Pancreas (tissue), 10 donors: ENCODE measurements at places on chromosomes 12 and 14. TPM values are rescaled to one million over a fixed set of nuclear protein-coding genes. Genes with fewer than 3 reads are reported as not detected.

PLA2G1B gene
- polyA plus RNA-seq, result 7,592 TPM

DNA sequence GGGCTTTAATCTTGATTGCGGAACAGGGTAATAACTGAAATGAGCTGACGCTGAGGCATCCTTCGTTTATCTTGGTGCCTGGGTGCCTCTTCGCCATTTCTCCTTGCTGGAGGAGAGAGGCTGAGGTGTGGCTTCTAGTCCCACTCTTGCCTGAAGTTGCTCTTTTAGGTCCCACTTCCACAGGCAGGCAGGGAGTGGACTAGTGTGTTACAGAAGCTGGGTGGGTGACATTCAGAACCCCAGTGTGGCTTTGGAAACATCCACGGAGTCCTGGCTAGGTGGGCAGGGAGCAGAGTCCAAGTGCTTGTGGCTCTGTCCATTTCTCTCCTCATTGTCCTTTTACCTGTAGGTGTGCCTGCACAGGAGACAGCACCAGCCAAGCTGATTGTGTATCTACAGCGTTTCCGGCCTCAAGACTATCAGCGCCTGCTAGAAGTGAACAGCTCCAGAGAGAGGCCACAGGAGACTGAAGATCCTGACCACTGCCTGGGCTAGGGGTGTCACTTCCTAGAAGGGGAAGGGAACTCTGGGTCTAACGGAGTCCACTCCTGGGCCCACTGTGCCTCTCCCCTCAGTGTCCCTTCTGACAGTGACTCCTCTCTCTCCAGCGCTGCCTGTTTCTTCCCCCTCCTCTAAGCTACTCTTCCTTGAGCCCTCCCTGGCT is 2.4 kb downstream of the THTPA start:
- H3K27me3 ChIP-seq, result no peaks in the 10 kb centered on the region
- DNase-seq, result no peak
- H3K27ac ChIP-seq, result no peak overlapping the region
- no peak overlapping the region for H3K4me3 ChIP-seq

GRCh38 chr14:21070610-21071224 is 613 bp downstream of the ARHGEF40 start:
- peaks cover 7% of the 10 kb centered on the region for H3K36me3 ChIP-seq
- peak overlapping the region; percentile 77 for H3K4me3 ChIP-seq
- no peaks in the 10 kb centered on the region for H3K4me1 ChIP-seq
- peak; percentile 67 for DNase-seq

GRCh38 chr14:88825078-88825458 is 617 bp downstream of the TTC8 start:
- no peaks in the 10 kb centered on the region for H3K36me3 ChIP-seq
- DNase-seq, result no peak
- peak overlapping the region; percentile 82 for H3K4me3 ChIP-seq
- H3K4me1 ChIP-seq, result peaks cover 4% of the 10 kb centered on the region
- peak overlapping the region; percentile 92 for H3K27ac ChIP-seq

GRCh38 chr12:115398311-115398781 is 714.4 kb upstream of the TBX3 start:
- H3K36me3 ChIP-seq, result no peaks in the 10 kb centered on the region
- no peak overlapping the region for H3K4me3 ChIP-seq
- H3K27me3 ChIP-seq, result no peaks in the 10 kb centered on the region
- H3K27ac ChIP-seq, result no peak overlapping the region
- no peaks in the 10 kb centered on the region for H3K4me1 ChIP-seq
- no peak for DNase-seq

- H3K27ac ChIP-seq, result no peak overlapping the region
- no peaks in the 10 kb centered on the region for H3K27me3 ChIP-seq
- no peaks in the 10 kb centered on the region for H3K4me1 ChIP-seq
- no peaks in the 10 kb centered on the region for H3K36me3 ChIP-seq
- DNase-seq, result no peak
Observed at GRCh38 chr12:3684449-3685051, 68.4 kb downstream of the CRACR2A start.

- H3K36me3 ChIP-seq, result no peaks in the 10 kb centered on the region
- H3K27ac ChIP-seq, result no peak overlapping the region
- H3K27me3 ChIP-seq, result no peaks in the 10 kb centered on the region
- H3K4me1 ChIP-seq, result no peaks in the 10 kb centered on the region
Observed at GRCh38 chr14:73842851-73843250, 8.8 kb upstream of the PTGR2 start.

GRCh38 chr12:96431067-96431466 is 30.8 kb upstream of the CDK17 start:
- H3K27ac ChIP-seq, result no peak overlapping the region
- H3K4me1 ChIP-seq, result no peaks in the 10 kb centered on the region
- DNase-seq, result no peak
- no peaks in the 10 kb centered on the region for H3K27me3 ChIP-seq
- H3K4me3 ChIP-seq, result no peak overlapping the region

DNA sequence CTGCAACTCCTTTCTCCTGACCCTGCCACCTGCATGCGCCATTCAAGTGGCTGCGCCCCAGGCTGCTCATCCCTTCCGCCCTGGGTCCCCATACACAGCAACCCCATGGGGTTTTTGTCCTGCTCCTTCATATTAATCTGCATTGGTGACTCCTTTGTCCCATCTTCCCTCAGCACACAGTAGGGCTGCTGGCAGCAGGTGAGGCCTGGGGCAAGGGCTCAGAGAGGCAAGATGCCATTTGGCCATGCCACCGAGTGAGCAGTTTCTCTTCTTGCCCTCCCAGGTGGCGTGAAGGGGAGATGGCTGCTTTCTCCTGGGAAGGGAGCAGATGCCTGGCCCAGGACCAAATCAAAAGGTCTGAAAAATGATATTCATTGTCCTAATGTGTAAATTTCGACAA is 9.1 kb downstream of the RTL1 start:
- DNase-seq, result no peak
- H3K4me1 ChIP-seq, result no peaks in the 10 kb centered on the region
- no peaks in the 10 kb centered on the region for H3K27me3 ChIP-seq
- no peaks in the 10 kb centered on the region for H3K36me3 ChIP-seq

GRCh38 chr12:59425798-59426197 is 170.0 kb upstream of the SLC16A7 start:
- no peaks in the 10 kb centered on the region for H3K36me3 ChIP-seq
- no peak for DNase-seq
- H3K4me1 ChIP-seq, result no peaks in the 10 kb centered on the region
- H3K27me3 ChIP-seq, result no peaks in the 10 kb centered on the region

GPR84 gene
- 0.09 TPM for polyA plus RNA-seq

GRCh38 chr12:119770146-119770545 is 102.2 kb downstream of the PRKAB1 start:
- H3K27me3 ChIP-seq, result no peaks in the 10 kb centered on the region
- H3K36me3 ChIP-seq, result no peaks in the 10 kb centered on the region

DTX1 gene
- 4.0 TPM for polyA plus RNA-seq

NTF3 gene
- 0.63 TPM for polyA plus RNA-seq

GRCh38 chr12:27844366-27845090 is 64.5 kb upstream of the MANSC4 start:
- H3K4me3 ChIP-seq, result no peak overlapping the region
- peaks cover 5% of the 10 kb centered on the region for H3K4me1 ChIP-seq
- H3K36me3 ChIP-seq, result no peaks in the 10 kb centered on the region

TMCC3 gene
- polyA plus RNA-seq, result 3.5 TPM

GRCh38 chr14:24818058-24818822 is 184.2 kb upstream of the GZMB start:
- no peak for DNase-seq
- H3K27ac ChIP-seq, result peak overlapping the region; percentile 5
- H3K36me3 ChIP-seq, result no peaks in the 10 kb centered on the region
- H3K27me3 ChIP-seq, result no peaks in the 10 kb centered on the region

DNA sequence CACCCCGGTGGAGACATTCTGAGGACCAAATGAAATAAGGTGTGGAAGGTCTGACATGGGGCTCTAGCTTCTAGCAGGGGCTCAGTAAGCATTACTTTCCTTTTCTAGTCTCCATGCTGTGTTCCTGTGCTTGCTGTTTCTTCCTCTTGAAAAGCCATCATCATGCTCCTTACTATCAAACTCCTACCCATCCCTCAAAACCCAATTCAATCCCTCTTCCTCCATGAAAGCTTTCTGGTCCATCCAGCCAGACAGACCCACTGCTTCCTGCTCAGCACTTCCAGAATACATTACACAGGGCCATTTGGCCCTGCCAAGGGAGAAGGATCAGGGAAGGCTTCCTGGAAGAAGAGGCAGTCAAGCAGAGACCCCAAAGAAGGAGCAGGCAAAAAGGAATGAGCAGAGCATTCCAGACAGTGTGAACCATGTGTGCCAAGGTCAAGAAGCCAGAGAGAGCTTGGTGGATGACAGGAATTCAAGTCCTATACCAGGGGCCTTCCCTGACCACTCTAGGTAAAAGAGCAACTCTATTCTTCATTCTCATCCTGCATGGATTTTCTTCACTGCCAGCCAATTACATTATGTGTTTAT is 59.5 kb downstream of the NUAK1 start:
- no peaks in the 10 kb centered on the region for H3K27me3 ChIP-seq
- no peak overlapping the region for H3K4me3 ChIP-seq
- no peaks in the 10 kb centered on the region for H3K36me3 ChIP-seq
- H3K27ac ChIP-seq, result no peak overlapping the region
- no peak for DNase-seq
- no peaks in the 10 kb centered on the region for H3K4me1 ChIP-seq

DNA sequence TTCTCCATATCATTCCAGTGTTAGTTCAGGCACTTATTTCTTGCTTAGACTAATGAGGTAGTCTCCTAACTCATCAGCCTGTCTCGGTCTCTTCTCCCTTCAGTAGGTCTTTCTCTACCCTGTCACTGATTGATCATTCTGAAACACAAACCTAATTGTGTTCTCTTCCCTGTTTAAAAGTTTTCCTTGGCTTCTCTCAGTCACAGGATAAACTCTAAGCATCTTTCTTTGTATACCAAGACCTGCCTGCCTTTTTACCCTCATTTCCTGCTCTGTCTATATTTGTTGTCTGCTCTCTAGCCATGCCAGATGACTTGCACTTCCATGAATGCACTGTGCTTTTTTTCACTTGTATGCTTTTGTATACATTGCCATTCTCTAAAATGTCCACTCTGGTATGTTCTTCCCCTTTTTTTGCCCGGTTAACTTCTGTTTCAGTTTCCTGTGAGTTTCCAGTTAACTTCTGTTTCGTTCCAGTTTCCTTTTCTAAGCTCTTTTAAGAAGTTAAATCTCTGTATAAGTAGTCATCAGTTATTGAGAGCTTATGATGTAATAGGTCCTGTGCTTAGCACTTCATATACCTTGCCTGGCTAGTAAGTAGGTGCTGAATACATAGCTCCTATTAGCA is 12.8 kb downstream of the DIP2B start:
- no peak for DNase-seq
- H3K4me1 ChIP-seq, result no peaks in the 10 kb centered on the region
- no peaks in the 10 kb centered on the region for H3K36me3 ChIP-seq
- peak overlapping the region; percentile 41 for H3K27ac ChIP-seq
- H3K27me3 ChIP-seq, result no peaks in the 10 kb centered on the region
- no peak overlapping the region for H3K4me3 ChIP-seq

- no peaks in the 10 kb centered on the region for H3K36me3 ChIP-seq
- no peaks in the 10 kb centered on the region for H3K4me1 ChIP-seq
- DNase-seq, result no peak
- H3K27me3 ChIP-seq, result no peaks in the 10 kb centered on the region
- H3K27ac ChIP-seq, result no peak within 1 kb of the TSS
Observed at GRCh38 chr12:133235401-133236112, at the start of gene ANHX. ANHX (minus strand) TSS chr12:133235877; CDS start chr12:133234356, 1,521 bp downstream.

LMBR1L gene
- 46.6 TPM for polyA plus RNA-seq

DNA sequence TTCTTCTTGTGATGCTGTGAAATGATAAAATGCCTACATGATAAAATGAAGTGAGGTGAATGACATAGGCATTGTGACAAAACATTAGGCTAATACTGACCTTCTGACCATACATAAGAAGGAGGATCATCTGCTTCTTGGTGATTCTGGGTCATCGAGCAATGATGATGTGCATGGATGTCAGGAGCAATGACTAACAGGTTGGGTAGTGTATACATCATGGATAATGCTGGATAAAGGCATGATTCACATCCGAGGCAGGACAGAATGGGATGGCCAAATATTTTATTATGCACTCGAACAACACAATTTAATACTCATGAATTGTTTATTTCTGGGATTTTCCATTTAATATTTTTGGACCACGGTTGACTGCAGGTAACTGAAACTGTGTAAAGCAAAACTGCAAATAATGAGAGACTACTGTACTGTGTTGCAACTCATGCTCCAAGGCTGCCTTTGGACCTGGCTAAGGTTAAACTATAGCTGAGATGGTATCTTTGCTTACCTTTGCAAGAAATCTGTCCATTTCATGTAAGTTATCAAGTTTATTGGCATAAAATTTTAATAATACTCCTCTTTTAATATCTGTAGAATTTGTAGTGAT is 7.6 kb upstream of the SLC25A21 start:
- no peaks in the 10 kb centered on the region for H3K36me3 ChIP-seq
- H3K4me1 ChIP-seq, result peaks cover 5% of the 10 kb centered on the region
- no peak overlapping the region for H3K27ac ChIP-seq
- H3K27me3 ChIP-seq, result no peaks in the 10 kb centered on the region

GRCh38 chr12:120666571-120667390 is 20.2 kb upstream of the MLEC start:
- H3K27me3 ChIP-seq, result no peaks in the 10 kb centered on the region
- H3K36me3 ChIP-seq, result no peaks in the 10 kb centered on the region
- no peak for DNase-seq
- no peak overlapping the region for H3K27ac ChIP-seq

DNA sequence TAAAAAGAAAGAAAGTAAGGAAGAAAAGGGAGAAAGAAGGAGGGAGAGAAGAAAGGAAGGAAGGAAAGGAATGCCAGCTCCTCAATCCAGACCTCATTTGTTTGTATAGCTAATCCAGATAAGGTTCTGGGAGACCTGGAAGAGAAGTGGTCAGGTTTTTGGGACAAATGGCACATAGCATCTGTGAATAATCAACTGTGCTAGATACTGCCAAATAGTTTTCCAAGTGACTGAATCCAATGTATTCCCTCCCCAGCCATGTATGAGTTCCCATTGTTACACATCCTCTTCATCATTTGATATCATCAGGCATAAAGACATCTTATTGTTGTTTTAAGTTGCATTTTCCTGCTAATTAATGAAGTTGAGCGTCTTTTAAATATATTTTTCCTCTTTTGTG is 18.6 kb upstream of the PTGR2 start:
- no peaks in the 10 kb centered on the region for H3K36me3 ChIP-seq
- no peak overlapping the region for H3K4me3 ChIP-seq
- peak overlapping the region; percentile 3 for H3K27ac ChIP-seq
- no peaks in the 10 kb centered on the region for H3K27me3 ChIP-seq
- DNase-seq, result no peak

DNA sequence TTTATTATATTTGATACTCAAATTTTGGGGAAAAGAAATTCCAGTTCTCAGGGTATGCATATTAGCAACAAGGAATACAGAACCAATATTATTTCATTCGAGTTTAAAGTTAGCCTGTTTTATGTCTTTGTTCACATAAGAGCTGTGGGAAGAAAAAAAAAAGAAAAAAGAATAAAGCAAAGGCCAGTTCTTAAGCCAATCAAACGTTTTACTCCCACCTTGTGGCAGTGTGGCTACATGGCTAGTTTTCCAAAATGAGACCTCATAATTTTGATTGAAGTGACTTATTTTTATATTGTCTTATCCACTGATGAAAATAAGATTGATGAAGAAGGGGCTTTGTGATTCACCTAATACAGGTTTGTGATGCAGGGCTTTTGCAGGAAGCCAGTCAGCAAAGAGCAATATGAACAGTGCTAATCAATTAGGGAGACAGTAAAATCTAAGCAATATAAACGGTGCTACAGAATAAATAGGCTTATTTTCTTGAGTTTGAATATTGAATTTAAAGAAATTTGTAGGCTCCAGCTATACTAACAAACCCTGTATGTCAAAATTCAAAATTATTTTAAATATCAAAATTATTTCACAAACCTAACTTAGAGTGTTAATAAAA is 624.1 kb upstream of the FOXG1 start:
- no peak overlapping the region for H3K27ac ChIP-seq
- DNase-seq, result no peak

GRCh38 chr14:20836668-20837338 is 34.2 kb upstream of the RNASE1 start:
- DNase-seq, result no peak
- no peak overlapping the region for H3K4me3 ChIP-seq
- no peaks in the 10 kb centered on the region for H3K36me3 ChIP-seq
- H3K27ac ChIP-seq, result no peak overlapping the region

KRT72 gene
- not detected for polyA plus RNA-seq
